ENCODE measurements at places on chromosomes 12 and 14.
A peak's percentile ranks its signal among the peaks of the same experiment; 100 is the strongest.

DNA sequence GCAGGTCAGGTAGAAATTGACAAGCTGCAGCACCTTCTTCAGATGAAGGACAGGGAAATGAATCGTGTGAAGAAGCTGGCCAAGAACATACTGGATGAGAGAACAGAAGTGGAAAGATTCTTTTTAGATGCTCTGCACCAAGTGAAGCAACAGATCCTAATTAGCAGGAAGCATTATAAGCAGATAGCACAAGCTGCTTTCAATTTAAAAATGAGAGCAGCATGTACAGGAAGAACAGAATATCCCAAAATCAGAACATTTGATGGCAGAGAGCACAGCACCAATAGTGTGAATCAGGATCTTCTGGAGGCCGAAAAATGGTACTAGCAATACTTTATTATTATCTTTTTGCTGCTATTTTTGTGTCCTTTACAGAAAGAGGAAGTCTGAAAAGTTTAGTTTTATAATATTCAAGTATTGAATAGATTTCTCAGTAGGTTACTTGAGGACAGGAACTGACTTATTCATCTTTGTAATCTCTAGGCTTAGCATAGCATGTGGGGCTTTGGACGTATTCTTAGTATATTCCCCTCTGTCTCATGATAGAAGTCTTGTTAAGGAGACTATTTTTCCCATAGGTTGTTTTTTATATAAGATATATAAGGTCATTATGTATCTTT lies 30.8 kb downstream of the BBOF1 start:
- DNase-seq: peak; percentile 21

DNA sequence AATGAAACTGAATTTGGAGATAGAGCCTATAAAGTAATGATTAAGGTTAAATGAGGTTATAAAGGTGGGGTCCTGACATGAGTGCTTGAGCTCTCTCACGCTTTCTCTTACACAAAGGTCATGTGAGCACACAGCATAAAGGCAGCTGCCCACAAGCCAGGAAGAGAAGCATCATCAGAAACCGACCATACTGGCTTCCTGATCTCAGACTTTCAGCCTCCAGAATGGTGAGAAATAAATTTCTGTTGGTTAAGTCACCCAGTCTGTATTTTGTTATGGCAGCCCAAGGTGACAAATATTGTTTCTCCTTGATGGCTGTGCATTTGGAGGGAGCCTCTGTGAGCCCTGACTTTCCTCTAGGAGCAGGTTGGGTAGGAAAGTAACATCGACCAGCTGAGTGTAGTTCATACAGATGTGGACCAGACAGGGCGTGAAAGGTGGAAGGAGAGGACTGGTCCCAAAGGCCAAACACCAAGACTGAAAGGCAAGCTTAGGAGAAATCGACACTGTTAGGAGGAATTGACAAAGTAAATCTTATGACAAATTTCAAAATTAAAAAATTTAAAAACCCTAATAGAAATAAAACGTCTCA lies 97.6 kb upstream of the SLC38A2 start:
- no peak for DNase-seq

- DNase-seq: no peak
These were observed 6.0 kb downstream of the GAPDH start for GRCh38 chr12:6540181-6540877.

DNA sequence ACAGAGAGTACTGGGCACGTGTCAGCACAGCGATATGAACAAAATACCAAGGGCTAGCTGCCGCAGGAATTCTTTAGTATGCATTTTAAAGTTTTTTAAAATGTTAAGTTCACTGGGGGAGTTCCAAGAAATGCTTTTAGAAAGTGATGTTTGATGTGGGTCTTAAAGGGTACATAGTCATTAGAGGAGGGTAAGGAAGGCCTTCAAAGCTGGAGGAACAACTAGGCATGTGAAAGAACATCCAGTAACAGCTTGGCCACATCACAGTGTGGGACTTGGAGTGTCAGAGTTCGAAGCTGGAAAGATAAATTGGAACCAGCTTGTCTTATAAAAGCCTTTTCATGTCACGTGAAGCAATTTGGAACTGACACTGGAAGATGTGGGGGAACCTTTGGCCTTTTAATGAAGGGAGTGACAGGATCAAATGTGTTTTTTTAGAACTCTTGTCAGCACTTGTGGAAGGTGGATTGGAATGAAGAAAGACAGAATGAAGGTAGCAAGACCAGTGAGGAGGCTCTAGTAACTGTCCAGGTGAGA lies 57.7 kb downstream of the WDR20 start:
- no peak for DNase-seq
